CD4-positive, CD25-positive, alpha-beta regulatory T cell (primary cell): ENCODE measurements at places on chromosomes 4 and X. TPM values are rescaled to one million over a fixed set of nuclear protein-coding genes. Genes with fewer than 3 reads are reported as not detected.

RASL11B gene
- 0.30 TPM for total RNA-seq

CITED1 gene
- total RNA-seq = 1.4 TPM

STK32B gene
- not detected for total RNA-seq

TCP11X2 gene
- not detected for total RNA-seq

RRH gene
- 0.27 TPM for total RNA-seq

GASK1B gene
- not detected for total RNA-seq

DRP2 gene
- 0.47 TPM for total RNA-seq

PCDH19 gene
- not detected for total RNA-seq

SLC4A4 gene
- total RNA-seq = not detected

PITX2 gene
- not detected for total RNA-seq

NLGN3 gene
- total RNA-seq = 4.4 TPM

SMARCA1 gene
- total RNA-seq = 0.25 TPM

FREM3 gene
- 0.25 TPM for total RNA-seq

RBMXL3 gene
- total RNA-seq = not detected

ADAMTS3 gene
- total RNA-seq = not detected

ANKRD50 gene
- 0.17 TPM for total RNA-seq

DDIT4L gene
- total RNA-seq = not detected

RS1 gene
- total RNA-seq = not detected

ASB9 gene
- total RNA-seq = not detected

MAGEB1 gene
- not detected for total RNA-seq

PTCHD1 gene
- not detected for total RNA-seq

IL1RAPL1 gene
- not detected for total RNA-seq
